GM04503 (cell line): ENCODE measurements at places on chromosomes 11 and 22.

GRCh38 chr11:47983464-47984397, 3.4 kb downstream of the PTPRJ start:
- DNase-seq, result no peak

GRCh38 chr11:76256448-76256847, 50.1 kb upstream of the WNT11 start:
- DNase-seq, result no peak

DNA sequence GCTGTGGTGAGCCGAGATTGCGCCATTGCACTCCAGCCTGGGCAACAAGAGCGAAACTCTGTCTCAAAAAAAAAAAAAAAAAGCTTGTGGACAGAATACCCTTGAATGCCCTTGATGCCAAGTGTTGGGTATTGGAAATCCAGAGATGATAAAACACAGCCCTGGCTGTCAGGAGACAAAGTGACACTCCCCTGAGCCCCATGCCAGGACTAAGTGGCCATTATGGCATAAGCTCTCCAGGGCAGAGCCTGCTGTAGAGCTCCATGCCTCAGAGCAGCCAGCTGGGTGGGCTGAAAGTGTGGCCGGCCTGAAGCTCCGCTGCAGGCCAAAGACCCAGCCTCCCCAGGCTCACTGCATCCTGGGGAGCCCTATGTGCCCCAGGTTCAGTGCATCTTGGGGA, 4.9 kb downstream of the RNF215 start:
- no peak for DNase-seq

- no peak for DNase-seq
Measured at GRCh38 chr11:57982776-57983175, 40.9 kb upstream of the OR9Q1 start.

- DNase-seq, result no peak
Measured at GRCh38 chr22:41813726-41814410, 13.4 kb downstream of the CCDC134 start.

DNA sequence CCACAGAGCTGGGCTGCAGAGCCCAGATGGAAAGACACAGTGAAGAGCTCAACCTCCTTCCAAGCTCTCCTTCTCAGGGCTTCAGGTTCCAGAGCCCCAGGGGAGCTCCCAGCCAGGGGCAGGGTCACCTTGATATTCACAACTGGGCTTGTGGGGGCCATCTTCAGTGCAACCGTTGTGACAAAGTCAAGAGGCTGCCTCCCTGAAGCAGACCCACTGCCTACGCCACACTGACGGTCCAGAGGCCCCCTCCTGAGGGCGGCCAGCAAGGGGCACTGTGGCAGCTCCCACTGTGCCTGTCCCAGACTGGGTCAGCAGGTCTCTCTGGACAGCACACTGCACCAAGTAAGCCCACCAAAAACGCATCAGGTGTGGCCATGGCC, 84.1 kb downstream of the DGCR2 start:
- no peak for DNase-seq

- DNase-seq, result no peak
Measured at GRCh38 chr11:29989174-29989970, 27.5 kb downstream of the KCNA4 start.

GRCh38 chr11:41320238-41320637, 139.2 kb downstream of the LRRC4C start:
- no peak for DNase-seq

DNA sequence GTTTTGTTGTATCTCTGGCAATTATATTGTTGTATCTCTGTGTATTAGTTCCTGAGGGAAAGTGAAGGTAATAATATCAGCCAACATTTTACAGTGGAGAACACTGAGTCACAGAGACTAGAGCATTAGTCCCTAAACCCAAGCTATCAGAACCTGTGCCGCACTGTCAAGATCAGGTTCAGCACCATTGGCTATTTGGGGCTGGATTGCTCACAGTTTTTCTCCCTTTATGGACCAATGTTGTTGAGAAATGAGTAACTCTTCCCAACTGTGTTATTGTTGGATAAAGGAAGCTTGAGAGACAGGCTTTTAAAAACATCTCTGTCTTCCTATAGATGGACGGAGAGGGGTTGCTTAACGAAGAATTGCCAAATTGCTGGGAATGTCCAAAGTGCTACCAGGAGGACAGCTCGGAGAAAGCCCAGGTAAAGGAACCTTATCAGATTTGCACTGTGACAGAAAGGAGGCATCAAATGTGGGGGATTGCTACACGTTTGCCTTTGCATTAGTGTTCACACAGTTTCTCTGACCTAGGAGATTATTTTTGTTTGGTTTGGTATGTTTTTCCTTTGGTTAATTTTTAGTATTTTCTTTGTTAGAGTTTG, 18.2 kb upstream of the GRK2 start:
- DNase-seq, result no peak

DNA sequence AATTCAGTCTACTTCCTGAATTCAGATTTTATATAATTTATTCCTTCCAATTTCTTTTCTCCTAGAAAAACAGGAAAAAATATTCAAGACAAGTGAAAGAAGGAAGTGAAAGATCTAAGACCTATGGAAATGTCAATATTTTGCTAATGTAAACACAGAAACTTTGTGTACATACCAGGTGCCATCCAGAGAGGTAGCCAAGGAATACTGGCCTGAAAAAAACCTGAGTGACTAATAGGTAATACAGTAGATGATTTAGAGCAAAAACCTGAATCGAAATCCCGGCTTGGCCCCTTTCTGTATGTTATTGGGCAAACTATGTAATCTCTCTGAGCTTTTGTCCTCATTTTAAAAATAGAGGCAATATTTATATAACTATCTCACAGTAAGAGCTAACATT, 59.2 kb upstream of the FSHB start:
- DNase-seq, result no peak

DNA sequence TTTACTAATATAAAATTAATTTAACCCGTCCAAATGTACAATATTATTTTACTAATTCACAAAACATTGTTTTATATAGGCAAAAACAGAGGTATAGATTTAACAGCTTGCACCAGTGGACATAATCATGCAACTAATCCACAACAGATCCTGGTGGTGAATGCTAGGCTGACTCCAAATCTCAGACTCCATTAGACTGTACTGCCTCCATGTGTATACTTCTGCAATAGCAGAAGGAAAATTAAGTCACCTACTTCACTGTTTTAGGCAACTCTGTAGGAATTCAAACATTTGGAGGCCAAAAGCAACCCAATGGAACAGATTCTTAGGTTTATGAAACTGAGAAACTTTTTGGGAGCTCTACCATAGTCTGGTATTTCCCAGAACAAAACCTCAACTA, 30.0 kb upstream of the RAB39A start:
- DNase-seq, result peak; percentile 20

DNA sequence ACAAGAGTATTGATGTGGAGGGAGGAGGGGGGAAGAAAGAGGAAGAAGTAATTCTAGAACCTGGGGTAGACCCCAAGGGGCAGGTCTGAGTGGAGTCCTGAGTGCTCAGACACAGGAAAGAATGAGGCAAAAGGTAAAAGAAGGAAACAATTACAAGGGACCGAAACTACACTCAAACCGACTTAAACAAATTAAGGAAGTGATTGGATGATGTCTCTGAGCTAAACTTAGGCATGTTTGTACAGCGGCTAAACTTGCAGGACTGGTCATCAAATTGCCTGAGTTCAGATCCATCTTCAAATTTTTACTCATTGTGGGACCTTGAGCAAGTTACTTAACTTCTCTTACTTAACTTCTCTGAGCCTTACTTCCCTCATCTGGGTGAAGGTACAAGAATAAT, 86.3 kb upstream of the LRRC55 start:
- no peak for DNase-seq

GRCh38 chr11:70183483-70184176, 19.5 kb upstream of the FADD start:
- no peak for DNase-seq

- DNase-seq, result no peak
Measured at GRCh38 chr11:77111277-77111676, 8.6 kb downstream of the OMP start.

DNA sequence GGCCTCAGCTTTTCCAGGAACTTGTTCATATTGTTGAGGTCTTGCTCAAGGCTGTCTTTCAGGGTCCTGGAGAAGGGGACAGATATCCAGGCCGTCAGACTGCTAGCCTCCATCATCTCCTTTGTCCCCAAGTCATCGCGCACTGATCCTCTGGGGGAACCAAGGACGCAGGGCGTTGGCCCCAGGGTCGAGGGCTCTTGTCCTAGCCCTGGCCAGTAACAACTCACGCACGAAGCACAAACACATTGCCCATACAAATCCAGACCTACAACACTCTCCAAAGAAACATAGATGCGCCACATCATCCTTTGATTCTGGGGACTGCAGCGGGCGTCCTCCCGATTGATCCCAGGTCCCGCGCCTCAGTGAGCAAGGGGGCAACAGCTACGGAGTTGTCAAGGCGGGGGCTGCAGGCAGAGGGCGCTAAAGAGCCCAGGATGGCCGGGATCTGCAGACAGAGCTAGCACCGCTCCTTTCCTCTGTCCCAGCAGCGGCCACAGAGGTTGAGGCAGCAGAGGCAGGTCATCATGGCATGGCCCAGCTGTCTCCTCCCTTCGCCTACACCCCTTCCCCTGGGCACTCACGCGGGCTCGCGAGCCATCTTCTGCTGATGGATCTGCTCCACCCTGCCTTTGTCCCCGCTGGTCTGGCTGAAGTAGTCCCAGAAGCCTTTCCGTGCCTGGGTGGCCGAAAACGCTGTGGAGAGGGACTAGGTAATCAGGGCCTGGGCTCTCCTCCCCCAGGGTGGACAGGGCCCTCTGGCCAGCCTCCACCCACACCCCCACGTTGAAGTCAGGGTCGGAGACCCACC, 472 bp downstream of the APOA5 start:
- DNase-seq, result no peak

- DNase-seq, result no peak
Measured at GRCh38 chr22:22181341-22181850, 63.2 kb upstream of the VPREB1 start.

- peak; percentile 27 for DNase-seq
Measured at GRCh38 chr11:106389101-106389500, 311.6 kb downstream of the AASDHPPT start.

DNA sequence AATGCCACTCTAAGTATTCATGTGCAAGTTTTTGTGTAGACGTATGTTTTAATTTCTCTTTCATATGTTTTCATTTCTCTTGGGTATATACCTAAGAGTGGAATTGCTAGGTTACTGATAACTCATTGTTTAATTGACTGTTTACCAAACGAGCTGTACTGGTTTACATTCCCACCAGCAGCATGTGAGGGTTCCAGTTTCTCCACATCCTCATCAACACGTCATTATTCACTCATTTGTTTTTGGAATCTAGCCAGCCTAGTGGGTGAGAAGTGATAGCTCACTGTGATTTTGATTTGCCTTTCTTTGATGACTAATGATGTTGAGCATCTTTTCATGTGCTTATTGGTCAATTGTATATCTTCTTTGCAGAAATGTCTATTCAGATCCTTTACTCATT, 4.0 kb downstream of the ANKRD13D start:
- DNase-seq, result peak; percentile 26

GRCh38 chr11:105929084-105929955, 92.7 kb downstream of the MSANTD4 start:
- no peak for DNase-seq

GRCh38 chr11:78572394-78572793, 2.3 kb downstream of the NARS2 start:
- no peak for DNase-seq

- no peak for DNase-seq
Measured at GRCh38 chr11:114277637-114278341, 18.4 kb upstream of the NNMT start.

DNA sequence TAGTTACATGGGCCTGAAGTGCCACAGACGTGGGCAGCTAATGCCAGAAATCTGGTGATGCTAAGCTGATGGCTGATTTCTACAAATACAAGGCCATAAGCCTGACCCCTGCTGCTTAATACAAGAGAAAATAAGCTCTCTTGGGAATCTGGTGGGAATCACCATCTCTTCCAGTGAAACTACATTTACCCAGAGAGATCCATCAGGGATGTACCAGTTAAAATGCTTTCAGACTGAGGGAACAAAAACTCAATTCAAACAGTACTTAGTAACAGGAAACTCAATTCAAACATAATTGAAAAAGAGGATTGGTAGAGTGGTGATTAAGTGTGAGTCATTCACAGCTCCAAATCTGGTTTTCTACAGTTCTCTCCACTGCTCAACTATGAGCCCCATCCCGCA, 1.7 kb upstream of the CAVIN3 start:
- DNase-seq, result no peak

GRCh38 chr22:22890085-22890484, 2.5 kb downstream of the IGLL5 start:
- no peak for DNase-seq

- DNase-seq, result peak; percentile 2
Measured at GRCh38 chr11:71080239-71081097, 171.9 kb downstream of the SHANK2 start.

- DNase-seq, result no peak
Measured at GRCh38 chr22:46578251-46578823, 40.9 kb upstream of the CELSR1 start.

- DNase-seq, result no peak
Measured at GRCh38 chr11:130428316-130429119, at the start of gene ADAMTS8. ADAMTS8 (minus strand) TSS chr11:130428609; CDS start chr11:130428286, 323 bp downstream.

- DNase-seq, result no peak
Measured at GRCh38 chr22:40975366-40975765, 24.2 kb downstream of the RBX1 start.

DNA sequence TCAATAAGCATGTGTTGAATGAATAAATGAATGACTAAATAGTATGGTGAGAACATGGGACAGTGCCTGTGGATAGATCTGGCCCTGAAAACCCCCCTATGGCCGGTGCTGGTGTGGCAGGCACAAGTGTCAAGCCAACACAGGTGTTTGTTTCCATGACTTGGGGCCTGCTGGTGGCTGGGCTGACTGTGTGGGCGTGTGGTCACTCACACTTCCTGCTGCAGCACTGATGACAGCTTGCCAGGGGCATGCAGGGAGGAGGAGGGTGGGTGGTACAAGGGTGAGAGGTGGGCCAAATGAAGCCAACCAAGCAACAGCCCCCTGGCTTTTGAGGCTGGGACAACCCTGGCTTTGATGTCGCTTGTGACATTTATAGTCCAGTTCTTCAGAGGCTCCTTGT, 30.3 kb upstream of the ABCC8 start:
- no peak for DNase-seq

- no peak for DNase-seq
Measured at GRCh38 chr22:38429499-38430068, 25.4 kb downstream of the KCNJ4 start.

GRCh38 chr11:25483915-25484635, 847.9 kb upstream of the ANO3 start:
- no peak for DNase-seq

DNA sequence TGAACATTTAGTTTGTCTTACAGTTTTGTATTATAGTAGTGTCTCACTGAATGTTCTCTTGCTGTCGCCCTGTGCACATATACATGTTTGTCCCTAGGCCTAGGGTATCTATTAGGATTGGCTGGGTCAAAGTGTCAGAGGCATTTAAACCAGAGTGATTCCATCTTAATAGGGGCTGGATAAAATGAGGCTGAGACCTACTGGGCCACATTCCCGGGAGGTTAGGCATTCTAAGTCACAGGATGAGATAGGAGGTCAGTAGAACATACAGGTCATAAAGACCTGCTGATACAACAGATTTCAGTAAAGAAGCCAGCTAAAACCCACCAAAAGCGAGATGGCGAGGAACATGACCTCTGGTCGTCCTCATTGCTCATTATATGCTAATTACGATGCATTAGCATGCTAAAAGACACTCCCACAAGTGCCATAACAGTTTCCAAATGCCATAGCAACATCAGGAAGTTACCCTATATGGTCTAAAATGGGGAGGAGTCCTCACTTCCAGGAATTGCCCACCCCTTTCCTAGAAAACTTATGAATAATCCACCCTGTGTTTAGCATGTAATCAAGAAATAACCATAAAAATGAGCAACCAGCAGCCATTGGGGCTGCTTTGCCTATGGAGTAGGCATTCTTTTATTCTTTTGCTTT, 82.6 kb downstream of the LDLRAD3 start:
- DNase-seq, result no peak
